ENCODE measurements at places on chromosomes 6 and 20.

DNA sequence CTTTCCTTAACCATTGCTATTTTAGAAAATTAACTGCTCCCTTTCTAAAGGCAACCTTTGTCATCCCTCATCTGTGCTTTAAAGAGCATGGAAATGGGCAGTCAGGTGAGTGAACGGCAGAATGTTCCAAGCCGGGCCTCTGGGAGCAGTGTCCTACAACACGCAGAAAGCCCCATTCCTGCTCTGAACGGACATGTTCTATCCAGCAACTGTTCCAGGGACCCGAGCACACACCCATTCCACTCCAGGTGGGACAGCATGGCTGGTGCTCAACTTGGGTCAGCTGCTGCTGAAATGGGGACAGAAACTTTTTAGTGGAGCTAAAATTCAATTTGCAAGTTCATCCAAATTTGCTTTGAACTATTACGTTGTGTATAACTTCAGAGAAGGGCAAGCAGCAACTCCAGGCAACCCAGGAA lies 26.7 kb downstream of the DIDO1 start:
- DNase-seq = no peak

DNA sequence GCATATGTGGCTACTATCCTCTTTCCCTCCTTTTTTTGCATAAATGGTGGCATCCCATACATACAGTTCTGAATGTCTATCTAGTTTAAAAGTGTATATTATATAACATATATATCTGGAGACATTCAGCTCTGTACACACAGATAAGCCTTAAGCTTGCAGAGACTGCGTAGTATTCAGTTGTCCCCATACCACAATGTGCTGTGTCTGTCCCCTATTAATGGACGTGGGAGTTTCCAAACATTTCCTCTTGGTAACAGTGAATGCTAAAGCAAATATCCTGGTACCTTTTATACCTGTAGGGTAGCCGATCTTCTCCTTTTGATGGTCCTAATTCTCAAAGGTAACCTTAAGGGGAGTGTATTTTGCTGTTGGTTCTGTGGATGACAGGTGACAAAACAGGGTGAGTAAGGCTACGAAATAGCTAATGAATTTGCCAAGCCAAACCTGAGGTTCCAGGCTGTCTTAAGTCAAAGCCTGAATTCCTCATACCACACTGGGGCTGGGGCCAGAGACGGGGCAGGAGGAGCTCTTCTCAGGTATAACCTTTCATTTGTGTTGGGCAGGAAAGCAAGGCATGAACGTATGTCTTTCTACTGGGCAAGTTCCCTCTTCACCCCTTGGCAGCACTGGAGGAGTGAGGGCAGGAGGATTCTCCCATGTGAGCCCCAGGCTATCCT lies 7.8 kb upstream of the C2 start:
- no peak for DNase-seq

DNA sequence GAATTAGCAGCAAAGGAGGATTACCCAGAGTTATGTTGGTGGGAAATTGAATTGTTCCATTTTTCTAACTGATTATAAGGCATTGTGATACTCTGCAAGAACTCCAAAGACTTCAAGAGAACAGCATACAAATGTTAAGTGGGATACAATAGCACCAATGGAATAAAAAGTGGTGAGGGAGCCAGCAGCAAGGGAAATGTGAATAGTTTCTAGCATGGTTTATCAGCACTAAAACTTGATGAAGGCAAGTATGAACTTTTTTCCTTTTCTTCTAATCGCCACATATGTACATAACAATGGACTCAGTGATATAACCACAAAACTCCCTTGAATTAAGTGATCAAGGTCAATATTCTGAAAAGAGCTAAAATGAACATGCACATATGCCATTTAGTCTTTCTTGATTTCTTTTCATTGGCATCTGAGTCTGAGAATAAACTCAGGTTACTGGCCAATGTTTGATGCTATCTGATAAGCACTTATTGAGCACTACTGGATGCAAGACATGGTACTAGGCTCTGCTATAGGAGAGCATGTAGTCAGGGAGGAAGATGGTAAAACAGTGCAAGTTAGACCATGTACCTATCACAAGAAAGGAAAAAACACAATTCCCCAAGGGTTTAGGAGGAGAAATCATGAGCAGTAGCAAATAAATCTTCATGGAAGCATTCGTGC lies 36.6 kb upstream of the NOX3 start:
- no peak for DNase-seq

DNA sequence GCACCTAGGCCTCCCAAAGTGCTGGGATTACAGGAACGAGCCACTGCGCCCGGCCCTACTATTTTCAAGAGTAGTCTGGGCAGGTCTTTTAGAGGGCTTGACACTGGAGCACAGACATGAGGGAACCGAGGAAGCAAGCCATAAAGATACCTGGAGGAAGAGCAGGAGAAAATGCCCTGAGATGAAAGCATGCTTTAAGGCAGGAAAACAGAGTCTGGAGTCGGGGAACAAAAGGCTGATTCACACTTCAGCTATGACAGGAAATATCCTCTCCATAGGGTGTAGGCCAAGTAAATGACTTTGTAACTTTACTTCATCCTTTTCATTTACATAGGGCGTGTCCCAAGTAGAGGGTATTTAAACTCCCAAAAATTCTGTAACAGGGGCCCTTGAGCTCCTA lies 4.3 kb upstream of the SERINC3 start:
- no peak for DNase-seq

- DNase-seq = no peak
Measured at GRCh38 chr20:2763186-2763585, 37.2 kb downstream of the CPXM1 start.

- DNase-seq = no peak
Measured at GRCh38 chr6:21180155-21180554, 413.4 kb upstream of the SOX4 start.

GRCh38 chr6:134607411-134607810 lies 289.5 kb upstream of the SGK1 start:
- no peak for DNase-seq

- no peak for DNase-seq
Measured at GRCh38 chr6:169933251-169933821, 181.9 kb downstream of the ERMARD start.

DNA sequence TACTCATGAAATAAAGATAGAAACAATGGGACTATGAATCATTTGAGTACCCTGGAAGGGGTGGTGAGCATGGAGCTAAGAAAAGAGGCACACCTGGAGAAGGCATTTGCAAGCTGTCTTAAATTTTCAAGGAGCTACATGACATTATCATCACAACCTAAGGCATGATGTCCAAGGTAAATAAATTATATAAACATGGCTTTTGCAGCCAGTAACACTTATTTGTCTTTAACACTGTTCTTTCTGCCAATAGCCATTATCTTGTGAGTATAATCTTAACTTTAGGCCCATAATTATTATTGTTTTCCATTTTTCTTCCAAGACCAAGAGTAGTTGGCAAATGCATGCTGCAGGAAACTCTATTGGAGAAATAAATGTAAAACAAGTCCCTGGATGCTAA lies 63.7 kb downstream of the ALDH5A1 start:
- no peak for DNase-seq

GRCh38 chr6:151300267-151300991 lies 60.7 kb downstream of the AKAP12 start:
- no peak for DNase-seq

- DNase-seq = no peak
Measured at GRCh38 chr20:19098806-19099578, 113.5 kb upstream of the SLC24A3 start.

- no peak for DNase-seq
Measured at GRCh38 chr6:73608761-73609160, 45.0 kb downstream of the SLC17A5 start.

- DNase-seq = no peak
Measured at GRCh38 chr6:45445749-45446549, 68.2 kb upstream of the SUPT3H start.

GRCh38 chr6:146410851-146411595 lies 132.6 kb upstream of the RAB32 start:
- no peak for DNase-seq

DNA sequence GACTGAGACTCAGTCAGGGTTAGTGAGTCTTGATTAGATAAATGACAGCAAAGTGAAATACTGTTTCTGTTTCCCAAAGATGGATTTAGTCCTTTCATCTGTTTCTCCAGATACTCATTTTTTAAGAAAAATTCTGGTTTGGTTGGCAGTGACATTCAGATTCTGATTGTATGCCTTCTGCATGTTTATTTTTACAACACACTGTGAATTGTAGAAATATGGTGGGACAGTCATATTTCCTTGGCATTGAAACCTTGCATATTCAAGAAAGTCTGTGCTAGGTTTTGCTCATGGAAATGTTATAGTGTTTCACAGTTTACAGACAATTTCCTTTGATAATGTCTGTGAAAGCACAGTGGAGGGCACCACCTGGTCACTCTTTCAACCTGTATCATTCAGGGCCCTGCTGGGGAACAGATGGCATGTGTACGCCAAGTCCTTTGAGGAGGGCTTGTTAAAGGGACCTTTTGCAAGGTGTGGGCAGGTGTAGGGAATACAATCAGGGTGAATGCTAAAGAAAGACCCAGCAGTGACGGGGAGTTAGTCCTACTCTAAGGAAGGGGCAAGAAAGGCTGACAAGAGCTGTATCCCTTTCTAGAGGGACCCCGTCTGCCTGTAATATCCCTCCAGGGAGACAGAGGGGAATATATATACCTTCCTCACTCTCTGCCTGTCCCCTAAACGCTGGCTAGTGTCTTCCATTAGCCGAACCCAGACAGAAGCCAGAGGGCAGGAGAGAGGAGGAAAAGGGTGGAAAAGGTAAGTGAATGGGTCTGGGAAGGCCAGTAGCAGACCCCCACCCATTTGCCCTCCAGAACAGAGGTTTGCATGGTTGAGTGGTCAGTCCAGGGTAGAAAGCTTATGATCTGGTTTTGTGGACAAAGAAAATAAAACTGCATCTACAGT lies 10.2 kb downstream of the PLCB4 start:
- no peak for DNase-seq

All from progenitor cell of endocrine pancreas (in vitro differentiated cells).